RWPE2 (cell line): ENCODE measurements at places on chromosomes 2 and 18.

DNA sequence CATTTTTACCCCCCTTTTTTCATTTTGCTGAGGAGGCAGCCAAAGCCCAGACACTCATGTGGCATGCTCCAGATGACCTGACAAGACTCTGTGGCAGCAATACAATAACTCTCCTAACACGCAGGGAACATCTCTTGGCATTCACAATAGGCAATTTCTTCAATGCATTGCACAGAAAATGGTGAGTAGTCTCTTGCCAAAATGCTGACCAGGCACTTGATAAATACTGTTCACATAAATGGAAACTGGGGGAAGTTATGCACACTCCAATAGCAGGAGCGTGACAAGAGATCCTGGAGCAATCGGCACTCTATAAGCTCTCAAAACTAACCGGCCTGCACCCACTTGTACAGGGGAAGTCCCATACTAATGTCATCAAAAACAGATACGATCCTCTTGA, 66.3 kb downstream of the NBAS start:
- DNase-seq, result no peak

DNA sequence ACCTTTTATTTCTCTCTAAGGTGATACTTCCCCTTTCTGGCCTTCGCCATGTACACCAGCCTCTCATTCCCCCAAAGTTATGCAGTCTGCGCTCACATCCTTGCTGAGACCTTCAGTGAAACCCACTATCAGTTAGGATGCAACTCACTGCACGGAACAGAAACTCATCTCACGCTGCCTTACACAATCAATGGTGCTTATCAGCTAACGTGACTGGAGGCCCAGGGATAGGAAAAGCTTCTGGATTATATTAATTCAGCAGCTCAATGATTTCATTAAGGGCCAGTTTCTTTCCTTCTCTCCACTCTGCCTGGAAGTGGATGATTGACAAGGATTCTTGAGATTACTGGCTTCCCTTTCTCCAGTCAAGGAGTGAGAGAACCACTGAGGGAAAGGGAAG, 44.8 kb downstream of the CDH2 start:
- DNase-seq, result no peak

DNA sequence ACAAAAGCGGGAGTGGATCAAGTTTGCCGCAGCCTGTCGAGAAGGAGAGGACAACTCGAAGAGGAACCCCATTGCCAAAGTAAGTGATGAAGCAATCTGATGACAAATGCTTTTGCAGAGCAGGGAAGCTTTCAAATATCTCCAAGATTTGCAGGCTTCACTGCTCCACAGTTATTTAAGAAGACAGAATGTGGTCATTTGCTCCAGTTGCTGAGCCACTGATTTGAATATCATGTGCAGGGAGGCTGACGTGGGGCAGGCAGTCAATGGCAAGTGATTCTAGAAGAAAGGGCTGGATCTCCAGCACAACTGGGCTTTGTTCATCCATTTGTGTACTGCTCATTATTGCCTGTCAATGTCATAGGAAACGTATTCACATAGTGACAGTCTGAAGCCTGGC, 10.2 kb downstream of the DSG4 start:
- no peak for DNase-seq

DNA sequence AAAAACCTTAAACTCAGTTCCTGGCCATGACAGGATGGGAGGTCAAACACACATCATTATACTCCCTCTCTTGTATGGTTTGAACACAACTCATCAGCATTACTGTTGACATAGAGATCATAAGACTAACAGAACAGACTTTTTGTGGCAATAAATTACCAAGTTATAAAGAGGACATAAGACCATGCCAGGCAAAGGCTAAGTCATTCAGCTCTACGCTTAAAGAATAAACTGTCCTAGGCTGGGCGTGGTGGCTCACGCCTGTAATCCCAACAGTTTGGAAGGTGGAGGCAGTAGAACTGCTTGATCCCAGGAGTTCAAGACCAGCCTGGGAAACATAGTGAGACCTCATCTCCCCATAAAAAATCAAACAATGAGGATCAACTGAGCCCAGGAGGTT, 16.4 kb downstream of the NLRC4 start:
- DNase-seq, result no peak

DNA sequence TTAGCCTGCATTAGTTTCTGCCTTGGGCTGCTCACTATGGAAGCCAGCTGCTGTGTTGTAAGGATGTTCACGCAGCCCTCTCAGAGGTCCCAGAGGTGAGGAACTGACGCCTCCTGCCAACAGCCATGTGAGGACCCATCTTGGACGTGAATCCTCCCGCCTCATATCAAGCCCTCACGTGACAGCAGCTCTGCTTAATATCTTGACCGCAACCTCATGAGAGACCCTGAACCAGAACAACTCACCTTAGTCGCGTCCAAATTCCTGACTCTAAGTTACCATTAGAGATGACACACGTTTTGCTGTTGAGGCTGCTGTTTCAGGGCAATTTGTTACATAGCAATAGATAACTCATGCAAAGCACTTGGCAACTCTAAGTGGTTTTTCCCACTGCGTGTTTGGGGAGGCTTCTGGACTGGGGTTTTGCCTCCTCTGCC, 97.7 kb downstream of the TMEM17 start:
- DNase-seq, result no peak

GRCh38 chr2:86341470-86341869, 4.0 kb upstream of the REEP1 start:
- no peak for DNase-seq

DNA sequence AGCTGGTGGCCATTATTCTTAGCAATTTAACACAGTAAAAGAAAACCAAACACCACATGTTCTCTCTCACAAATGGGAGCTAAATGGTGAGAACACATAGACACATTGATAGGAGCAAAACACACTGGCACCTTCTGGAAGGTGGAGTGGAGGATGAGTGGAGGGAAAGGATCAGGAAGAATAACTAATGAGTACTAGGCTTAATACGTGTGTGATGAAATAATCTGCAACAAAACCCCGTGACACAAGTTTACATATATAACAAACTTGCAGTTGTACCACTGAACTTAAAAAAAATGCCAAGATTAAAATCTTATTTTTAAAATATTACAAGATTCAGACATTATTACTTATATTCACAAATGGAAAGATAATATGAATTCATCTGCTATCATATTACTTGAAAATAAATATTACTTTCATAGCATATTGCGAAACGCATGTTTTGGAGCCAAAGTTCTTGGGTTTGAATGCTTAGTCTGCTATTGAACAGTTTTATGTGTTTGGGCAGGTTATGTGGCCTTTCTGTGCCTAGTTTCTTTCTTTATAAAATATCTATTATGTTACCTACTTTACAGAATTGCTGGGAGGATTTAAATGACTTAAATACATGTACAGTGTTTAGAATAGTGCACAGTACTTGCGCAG, 20.5 kb downstream of the ANKRD62 start:
- no peak for DNase-seq

DNA sequence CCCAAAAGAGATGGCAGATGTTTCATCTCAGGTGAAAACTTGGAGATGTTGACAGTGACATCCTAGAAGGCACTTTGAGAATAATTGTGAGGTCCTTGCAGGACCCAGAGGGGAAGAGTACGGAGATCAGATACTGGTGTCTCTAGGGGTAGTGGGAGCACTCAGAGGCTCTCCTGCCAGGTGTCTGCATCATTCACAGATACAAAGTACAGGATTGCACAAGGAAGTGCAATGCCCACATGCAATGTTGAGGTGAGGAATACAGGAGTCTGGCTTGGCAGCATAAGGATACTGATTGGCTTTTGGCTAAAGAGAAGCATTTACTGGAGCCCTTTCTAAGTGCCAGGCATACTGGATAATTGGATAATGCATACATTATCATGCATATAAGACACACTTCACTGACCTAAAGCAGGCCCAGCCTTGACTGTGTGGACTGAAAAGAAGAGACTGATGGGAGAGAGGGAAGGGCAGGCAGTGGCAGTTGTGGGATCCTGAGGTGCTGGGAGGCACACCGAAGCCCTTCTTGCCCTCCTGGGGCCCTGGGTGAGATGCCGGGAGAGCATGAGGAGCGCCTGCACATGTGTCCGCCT, 31.0 kb upstream of the NCKAP5 start:
- DNase-seq, result no peak

- DNase-seq, result no peak
These were observed 70.0 kb upstream of the ATP5MC3 start for GRCh38 chr2:175251425-175252041.

DNA sequence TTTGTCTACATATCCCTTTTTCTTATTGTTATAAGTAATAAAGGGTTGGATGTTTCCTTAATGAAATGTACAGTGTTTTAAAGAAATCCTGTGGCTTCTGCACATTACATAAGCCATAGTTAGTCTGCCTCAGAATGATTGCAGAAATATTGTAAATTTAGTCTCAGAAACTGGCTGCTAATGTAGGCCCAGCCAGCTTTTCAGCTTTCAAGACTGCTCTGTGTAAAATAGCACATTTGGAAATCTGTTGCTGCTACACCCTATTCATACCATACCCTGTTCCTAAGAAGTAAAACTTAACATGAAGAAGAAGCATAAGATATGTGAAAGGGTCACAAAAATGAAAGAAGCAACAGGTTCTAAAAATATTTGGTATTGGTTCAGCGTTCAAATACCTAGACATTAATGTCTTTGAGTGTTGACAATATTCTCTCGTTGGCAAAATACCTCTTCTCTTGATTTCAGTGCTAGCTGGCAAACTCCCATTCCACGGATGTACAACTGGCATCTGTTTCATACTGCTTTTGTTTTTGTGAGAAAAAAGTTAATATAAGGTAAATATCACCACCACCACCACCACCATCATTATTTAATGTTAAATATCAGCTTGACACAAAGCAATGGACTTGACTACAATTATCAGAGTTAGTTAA, 19.2 kb upstream of the NCKAP1 start:
- DNase-seq, result no peak

DNA sequence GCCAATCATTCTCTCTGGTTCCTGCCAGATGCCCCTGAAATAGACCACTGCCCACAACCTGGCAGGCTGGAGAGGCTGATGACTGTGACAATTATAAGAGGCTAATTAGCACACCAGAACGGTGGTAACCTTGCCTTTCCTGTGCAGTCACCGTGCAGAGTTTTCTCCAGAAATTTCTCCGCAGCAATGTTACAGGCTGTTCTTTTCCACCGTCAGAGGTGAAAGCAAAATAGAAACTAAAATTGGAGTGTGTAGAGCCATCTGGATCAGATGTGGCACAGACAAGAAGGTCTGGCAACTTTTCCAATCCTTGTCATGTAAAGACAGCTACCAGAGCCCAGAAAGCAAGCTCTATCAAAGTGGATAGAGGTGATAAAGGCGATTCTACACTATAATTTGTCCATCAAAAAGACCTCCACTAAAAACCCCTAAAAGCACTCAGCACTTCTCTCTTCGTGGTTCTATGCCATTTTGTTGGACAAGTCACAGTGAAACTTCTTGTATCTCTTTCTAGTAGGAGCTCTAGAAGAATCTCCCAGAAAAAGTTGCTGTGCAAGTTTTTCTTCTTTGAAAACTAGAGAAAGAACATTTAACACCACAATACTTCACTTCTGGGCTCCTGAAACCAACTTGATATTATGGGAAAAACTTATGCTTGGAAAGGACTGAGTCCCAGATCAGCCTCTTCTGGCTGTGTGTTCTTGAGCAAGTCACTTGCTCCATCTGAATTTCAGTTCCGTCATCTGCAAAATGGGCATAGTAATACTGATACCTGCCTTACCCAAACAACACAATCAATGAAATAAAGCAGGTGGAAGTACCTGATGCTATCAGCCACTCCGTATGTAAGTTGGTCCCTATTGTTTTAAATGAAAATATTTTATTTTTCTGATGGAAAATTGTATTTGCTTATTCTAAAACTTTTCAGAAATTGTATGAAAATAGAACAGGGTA, 295.6 kb upstream of the DLGAP1 start:
- DNase-seq, result no peak

DNA sequence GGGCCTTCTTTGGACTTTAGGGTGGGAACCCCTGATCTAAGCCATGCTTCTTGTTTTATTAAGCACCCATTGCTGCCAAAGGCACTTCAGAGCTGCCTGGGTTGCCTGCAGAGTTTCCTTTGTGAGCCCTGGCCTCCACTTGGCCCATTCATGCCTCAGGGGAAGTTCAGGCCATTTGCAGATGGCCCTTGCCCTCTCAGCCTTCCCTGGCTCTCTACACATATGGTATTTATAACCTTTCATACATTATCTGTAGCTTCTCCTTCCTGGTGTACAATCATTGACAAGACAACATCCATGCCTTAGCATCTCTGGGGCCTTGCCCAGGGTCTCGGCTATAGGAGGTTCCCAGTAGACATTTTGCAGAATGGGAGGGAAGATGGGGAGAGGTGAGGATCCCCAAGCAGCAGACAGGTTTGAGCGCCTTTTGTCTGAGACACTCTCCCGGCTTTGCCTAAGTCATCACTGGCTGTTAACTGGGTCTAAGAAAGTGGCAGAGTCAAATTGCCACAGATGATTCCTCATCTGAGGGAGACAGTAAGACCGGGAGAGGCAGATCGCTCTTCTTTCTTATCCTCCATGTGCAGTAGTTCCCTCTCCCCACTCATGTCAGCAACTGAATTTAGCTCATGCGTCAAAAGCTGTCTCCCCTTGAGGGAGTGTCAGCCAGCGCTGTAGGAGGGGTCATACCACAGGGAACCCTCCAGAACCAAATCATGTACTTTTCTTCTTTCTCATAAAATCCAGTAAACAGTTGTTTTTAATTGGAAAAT, 2.7 kb downstream of the EHD3 start:
- DNase-seq, result no peak

GRCh38 chr2:180978903-180979748, 1.3 kb upstream of the UBE2E3 start:
- DNase-seq, result no peak

DNA sequence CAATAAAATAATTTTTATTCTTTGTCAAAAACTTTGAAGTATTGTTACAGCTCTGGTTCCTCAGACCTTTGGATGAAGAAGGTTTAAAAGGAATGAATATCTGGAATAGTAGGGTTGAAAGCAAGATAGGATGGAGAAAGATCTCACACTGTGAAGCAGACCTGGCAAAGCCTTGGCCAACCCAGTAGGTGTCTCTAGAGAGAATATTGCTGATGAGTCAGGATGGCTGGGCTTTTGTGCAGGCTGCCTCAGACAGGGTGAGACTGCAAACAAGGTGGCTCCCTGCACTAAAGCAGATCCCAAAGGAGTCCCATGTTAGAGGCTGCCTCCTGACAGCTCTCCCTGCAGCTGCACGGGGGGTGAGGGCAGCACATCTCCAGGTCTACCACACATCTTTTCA, 226.0 kb upstream of the ITGA4 start:
- DNase-seq, result no peak

- DNase-seq, result no peak
These were observed 56.5 kb downstream of the RPIA start for GRCh38 chr2:88747990-88748389.

- no peak for DNase-seq
These were observed 82.6 kb downstream of the PKP4 start for GRCh38 chr2:158539176-158540005.

GRCh38 chr2:160628811-160629210, 135.2 kb upstream of the RBMS1 start:
- DNase-seq, result no peak

GRCh38 chr2:857937-858336, 92.7 kb upstream of the SNTG2 start:
- no peak for DNase-seq

- DNase-seq, result no peak
These were observed 137.9 kb downstream of the SPAG16 start for GRCh38 chr2:213422211-213422610.

GRCh38 chr18:79945118-79946042, 6.1 kb downstream of the SLC66A2 start:
- DNase-seq, result no peak
